Activated naive CD4-positive, alpha-beta T cell treated with anti-CD3 and anti-CD28 coated beads for 36 hours (primary cell): ENCODE measurements at places on chromosomes 4 and X. TPM values are rescaled to one million over a fixed set of nuclear protein-coding genes. Genes with fewer than 3 reads are reported as not detected.

DNA sequence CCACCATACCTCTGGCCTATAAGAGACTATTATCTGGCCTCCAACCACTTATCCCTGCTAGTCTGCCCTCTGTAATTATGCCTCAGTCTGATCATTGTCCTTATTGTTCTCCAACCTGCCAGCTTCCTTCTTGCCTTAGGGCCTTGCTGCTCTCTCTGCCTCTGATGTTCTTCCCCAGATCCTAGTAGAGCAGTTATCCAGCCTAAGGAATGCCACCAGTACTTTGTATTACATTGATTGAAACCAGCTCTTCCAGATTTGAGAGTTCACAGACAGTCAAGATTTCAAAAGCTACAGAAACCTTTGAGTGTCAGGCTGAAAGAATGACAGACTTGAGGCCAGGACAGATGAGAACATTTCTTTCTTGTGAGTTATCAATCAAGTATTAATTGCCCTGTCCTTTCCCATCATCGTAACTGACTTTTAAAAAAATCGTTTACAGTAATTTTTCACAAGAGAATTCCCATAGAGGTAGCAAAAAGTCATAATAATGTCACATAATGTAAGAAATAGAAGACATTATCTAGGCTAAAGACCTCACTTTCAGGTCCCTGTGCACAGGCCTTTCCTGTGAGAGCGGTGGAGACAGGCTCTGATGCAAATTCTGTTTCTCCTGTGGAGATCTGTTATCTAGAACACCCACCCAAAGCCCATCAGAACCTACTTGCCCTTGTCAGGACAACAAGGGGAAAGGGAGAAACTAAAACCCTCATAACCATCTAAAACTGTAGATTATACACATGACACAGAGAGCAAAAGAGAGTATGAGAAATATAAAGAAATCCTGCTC, 64.1 kb upstream of the GUCY1A1 start:
- no peaks in the 10 kb centered on the region for H3K4me1 ChIP-seq
- H3K27ac ChIP-seq, result no peak overlapping the region
- DNase-seq, result no peak
- H3K27me3 ChIP-seq, result peaks cover 3% of the 10 kb centered on the region
- H3K4me3 ChIP-seq, result no peak overlapping the region

KDR gene
- not detected for total RNA-seq

- no peak overlapping the region for H3K4me3 ChIP-seq
- no peak for DNase-seq
Measured at GRCh38 chr4:17286752-17287460, 225.0 kb downstream of the QDPR start.

- no peaks in the 10 kb centered on the region for H3K27me3 ChIP-seq
- peaks cover 29% of the 10 kb centered on the region for H3K4me1 ChIP-seq
Measured at GRCh38 chr4:101123231-101123630, 224.1 kb downstream of the PPP3CA start.

DNA sequence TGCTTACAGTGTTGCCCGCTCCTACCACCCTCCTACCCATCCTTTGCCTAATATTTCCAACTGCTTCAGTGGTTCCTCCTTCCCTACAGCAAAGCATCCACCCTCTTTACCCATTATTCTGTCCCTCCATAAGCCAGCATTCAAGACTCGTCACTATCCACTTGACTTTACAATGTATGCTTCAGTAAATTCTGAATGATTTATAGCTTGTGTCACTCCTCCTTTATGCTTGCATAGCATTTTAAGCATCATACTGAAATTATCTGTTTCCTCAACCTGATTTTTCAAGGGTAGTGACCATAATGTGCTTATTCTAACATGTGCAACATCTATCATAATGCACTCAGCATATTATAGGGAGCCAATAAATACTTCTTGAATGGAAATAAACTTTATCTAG, 365.5 kb downstream of the RAB28 start:
- DNase-seq, result no peak
- no peaks in the 10 kb centered on the region for H3K4me1 ChIP-seq
- no peak overlapping the region for H3K27ac ChIP-seq
- no peaks in the 10 kb centered on the region for H3K36me3 ChIP-seq

CHRDL1 gene
- not detected for total RNA-seq

ADH4 gene
- total RNA-seq, result not detected
